ENCODE measurements at places on chromosomes 5 and 9. TPM values are rescaled to one million over a fixed set of nuclear protein-coding genes. Genes with fewer than 3 reads are reported as not detected.

The PDZD2 gene
- 1.6 TPM for total RNA-seq

The ZNF454 gene
- 0.40 TPM for total RNA-seq

The MARCOL gene
- total RNA-seq = not detected

The CCL21 gene
- total RNA-seq = not detected

The PPP3R2 gene
- not detected for total RNA-seq

DNA sequence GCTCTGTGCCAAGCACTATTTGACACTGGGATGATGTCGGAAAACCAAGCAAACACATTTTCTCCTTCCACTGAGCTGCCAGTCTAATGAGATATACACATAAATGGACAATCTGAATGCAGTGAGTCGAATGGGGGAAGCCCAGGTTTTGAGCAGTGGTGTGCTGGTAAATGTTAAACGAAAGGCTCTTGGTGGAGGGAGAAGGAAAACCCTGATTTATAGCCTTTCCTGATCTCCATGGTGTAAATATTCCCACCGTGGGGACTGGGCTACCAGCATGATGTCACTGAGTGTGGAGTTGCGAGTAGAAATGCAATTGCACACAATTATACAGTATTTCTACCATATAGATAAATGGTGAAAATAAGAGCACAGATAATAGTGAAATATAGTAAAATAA, 5.0 kb upstream of the GSN start:
- no peak for DNase-seq
